ENCODE measurements at places on chromosomes 13 and 19. TPM values are rescaled to one million over a fixed set of nuclear protein-coding genes. Genes with fewer than 3 reads are reported as not detected.
A peak's percentile ranks its signal among the peaks of the same experiment; 100 is the strongest.

Gene PTH2
- not detected for total RNA-seq

Gene KL
- 1.3 TPM for total RNA-seq

Gene KCNJ14
- total RNA-seq = 3.6 TPM

Gene FOSB
- total RNA-seq = 6.4 TPM

Gene ELANE
- total RNA-seq = not detected

Gene FUT1
- total RNA-seq = 26.1 TPM

Gene ATCAY
- total RNA-seq = not detected

Gene SKA3
- total RNA-seq = 37.5 TPM

- no peaks in the 10 kb centered on the region for H3K4me1 ChIP-seq
- H3K4me3 ChIP-seq = no peak overlapping the region
- no peak overlapping the region for H3K27ac ChIP-seq
- DNase-seq = no peak
- no peaks in the 10 kb centered on the region for H3K27me3 ChIP-seq
These were observed 1.7 kb downstream of the CEACAM5 start for GRCh38 chr19:41709951-41710645.

DNA sequence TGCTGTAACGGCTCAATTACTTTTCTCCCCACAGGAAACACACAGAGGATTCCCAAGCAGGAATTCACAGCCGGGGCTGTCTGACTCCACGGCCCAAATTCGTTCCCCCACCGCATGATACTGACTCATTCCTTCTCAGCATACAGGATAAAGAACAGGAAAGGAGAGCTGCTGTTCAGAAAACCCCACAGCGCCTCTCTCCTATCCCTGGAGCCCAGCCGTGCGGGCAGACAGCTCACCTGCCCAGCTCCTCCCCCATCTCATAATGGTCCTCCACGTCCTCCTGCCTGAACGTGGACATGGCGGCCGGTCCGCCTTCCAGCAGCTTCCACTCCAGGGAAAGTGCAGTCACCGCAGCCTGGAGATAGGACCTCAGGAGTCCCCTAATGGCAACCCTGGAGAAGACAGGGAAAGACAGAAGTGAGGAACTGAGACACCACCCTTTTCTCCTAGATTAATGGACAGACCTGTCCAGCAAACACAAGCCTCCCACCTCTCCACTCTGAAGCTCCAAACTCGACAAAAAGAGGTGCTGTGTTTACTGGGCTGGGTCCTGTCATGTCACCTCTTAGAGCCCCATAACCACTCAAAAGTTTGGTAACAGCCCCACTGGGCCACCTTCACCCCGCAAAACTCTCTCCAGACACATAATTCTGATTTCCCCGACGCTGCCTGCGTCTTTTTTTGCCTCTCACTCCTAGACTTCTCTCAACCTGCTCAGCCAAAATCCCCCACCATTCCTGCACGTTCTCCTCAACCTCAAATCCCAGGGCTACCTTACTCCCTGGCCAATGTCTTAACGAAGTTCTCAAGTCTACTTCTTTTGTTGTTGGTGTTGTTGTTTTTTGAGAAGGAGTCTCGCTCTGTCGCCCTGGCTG is 1.2 kb downstream of the DAPK3 start:
- H3K4me3 ChIP-seq = peak overlapping the region; percentile 97
- peaks cover 28% of the 10 kb centered on the region for H3K4me1 ChIP-seq
- H3K36me3 ChIP-seq = peaks cover 1% of the 10 kb centered on the region

DNA sequence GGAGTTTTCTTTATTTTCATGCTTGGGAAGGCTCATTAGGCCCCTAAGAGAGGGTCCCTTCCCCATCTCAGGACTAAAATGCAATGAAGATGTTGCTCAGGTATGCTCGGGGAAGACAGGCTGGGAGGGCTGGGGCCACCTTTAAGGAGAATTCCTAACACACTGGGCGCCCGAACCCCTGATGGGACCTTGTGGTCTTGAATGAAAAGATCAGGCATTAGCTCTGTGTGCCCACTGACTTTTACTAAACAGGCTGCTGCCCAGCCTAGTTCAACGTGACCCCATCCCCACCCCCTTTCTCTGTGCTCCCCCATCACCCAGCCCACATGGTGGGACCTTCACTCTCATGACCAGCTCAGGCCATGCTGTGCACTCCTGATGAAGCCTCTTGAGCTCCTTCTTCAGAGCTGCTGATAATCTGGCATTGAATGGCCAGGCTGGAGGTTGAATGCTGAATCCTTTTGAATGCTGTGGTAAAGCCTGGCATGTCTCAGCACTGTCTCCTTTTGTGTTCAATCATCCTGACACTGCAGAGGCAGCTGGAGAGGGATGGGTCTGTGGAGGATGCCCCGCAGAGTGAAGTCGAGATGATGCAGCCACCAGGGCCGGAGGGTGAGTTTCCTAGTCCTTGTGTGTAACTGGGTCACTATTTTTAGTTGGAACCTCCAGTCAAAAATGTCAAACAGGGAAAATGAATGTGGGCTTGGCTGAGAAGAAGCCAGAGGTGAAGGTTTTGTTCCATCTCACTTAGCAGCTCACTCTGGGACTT is 209.1 kb downstream of the UQCRFS1 start:
- no peak overlapping the region for H3K27ac ChIP-seq
- DNase-seq = no peak
- no peaks in the 10 kb centered on the region for H3K36me3 ChIP-seq
- H3K27me3 ChIP-seq = no peaks in the 10 kb centered on the region

- H3K4me3 ChIP-seq = peak overlapping the region; percentile 62
- no peaks in the 10 kb centered on the region for H3K4me1 ChIP-seq
- no peaks in the 10 kb centered on the region for H3K27me3 ChIP-seq
- peak overlapping the region; percentile 98 for H3K27ac ChIP-seq
These were observed 468 bp downstream of the STX10 start for GRCh38 chr19:13149628-13150186.

DNA sequence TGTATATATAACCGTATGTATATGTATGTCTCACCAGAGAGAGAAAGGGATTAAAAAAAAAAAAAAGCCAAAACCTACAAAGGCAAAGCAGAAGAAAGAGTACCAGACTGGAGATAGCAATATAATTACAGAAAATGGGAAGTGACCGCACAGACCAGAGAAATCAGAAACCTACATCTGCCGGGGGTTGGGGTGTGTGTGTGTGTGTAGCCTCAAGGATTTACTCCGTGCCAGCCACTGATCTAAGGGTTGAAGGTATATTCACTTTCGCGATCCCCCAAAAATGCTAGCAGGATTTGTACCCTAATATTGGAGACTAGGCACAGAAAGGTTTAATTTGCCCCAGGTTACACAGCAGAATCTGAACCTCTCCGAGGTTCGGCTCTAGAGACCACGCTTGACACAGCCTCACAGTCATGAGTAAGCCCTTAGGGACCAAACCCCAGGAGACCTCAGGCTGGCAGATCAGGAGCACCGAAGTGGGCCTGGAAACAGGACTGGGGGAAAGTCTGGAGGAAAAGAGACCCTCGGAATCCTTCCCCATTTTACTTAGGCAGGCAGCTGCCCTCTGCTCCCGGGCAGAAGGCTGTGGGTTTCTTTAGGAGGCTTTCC is 14.8 kb downstream of the ARL11 start:
- no peak for DNase-seq
- H3K4me1 ChIP-seq = no peaks in the 10 kb centered on the region
- no peaks in the 10 kb centered on the region for H3K27me3 ChIP-seq
- H3K4me3 ChIP-seq = no peak overlapping the region

DNA sequence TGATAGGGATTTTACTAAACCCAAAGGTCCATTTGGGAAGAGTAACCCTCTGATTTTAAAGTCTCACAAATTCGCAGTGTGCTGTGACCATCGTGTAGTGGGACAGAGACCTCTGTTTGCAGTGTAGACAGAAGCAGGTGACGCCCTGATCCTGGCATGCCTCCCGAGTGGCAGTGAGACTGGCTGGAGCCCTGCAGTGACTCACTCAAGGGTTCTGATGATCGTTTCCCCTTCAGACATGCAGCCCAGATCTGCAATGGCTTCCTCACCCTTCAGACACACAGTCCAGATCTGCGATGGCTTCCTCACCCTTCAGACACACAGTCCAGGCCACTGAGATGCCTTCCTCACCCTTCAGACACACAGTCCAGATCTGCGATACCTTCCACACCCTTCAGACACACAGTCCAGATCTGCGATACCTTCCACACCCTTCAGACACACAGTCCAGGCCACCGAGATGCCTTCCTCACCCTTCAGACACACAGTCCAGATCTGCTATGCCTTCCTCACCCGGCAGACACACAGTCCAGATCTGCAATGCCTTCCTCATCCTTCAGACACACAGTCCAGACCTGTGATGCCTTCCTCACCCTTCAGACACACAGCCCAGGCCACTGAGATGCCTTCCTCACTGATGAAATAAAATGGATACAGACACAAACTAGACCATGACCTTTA is 125.2 kb downstream of the ATP11A start:
- no peak overlapping the region for H3K4me3 ChIP-seq
- DNase-seq = no peak
- no peak overlapping the region for H3K27ac ChIP-seq
- no peaks in the 10 kb centered on the region for H3K4me1 ChIP-seq

DNA sequence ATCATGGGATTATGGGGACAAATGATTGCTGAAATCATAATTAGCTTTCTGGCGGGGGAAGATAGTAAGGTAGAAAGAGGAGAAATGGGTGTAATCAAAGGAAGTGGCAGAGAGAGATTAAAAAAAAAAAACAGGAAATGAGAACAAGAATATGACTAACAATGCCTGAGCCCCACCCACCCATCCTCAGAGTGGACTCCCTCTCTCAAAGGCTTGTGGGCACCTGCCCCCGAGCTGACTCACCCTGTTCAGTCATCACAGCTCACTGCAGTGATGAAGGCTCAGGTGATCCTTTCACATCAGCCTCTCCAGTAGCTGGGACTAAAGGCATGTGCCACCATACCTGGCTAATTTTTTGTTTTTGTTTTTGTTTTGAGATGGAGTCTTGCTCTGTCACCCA is 26.4 kb upstream of the TPT1 start:
- H3K27me3 ChIP-seq = no peaks in the 10 kb centered on the region
- H3K4me3 ChIP-seq = no peak overlapping the region
- DNase-seq = peak; percentile 31
- H3K27ac ChIP-seq = no peak overlapping the region

DNA sequence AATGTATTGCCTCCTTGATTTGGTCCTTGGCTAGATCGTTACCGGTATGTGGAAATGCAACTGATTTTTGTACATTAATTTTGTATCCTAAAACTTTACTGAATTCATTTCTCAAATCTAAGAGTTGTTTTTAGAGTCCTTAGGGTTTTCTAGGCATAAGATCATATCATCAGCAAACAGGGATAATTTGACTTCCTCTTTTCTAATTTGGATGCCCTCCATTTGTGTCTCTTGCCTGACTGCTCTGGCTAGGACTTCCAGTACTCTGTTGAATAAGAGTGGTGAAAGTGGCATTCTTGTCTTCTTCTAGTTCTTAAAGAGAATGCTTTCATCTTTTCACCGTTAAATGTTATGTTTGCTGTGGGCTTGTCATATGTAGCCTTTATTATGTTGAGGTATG is 12.0 kb upstream of the CYP2A13 start:
- no peaks in the 10 kb centered on the region for H3K27me3 ChIP-seq
- H3K27ac ChIP-seq = no peak overlapping the region
- H3K4me3 ChIP-seq = no peak overlapping the region
- no peak for DNase-seq
- H3K4me1 ChIP-seq = no peaks in the 10 kb centered on the region

DNA sequence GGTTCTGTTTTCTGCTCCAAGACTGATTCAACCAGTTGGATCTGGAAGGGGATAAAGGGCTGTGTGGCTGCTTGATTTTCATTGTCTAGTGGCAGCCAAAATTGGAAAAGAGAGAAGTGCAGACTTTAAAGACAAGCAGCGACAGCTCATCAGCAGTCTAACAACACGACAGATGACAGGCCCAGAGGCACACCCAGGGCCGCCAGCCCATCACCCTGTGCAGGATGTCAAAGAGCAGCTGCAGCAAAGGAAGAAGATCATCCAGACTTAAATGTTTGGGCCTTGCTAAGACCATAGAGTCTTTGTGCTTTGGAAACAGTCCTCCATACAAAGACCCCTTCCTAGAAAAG is 421.0 kb upstream of the KLF12 start:
- no peaks in the 10 kb centered on the region for H3K36me3 ChIP-seq
- H3K27ac ChIP-seq = no peak overlapping the region
- H3K4me1 ChIP-seq = no peaks in the 10 kb centered on the region
- no peak overlapping the region for H3K4me3 ChIP-seq
- H3K27me3 ChIP-seq = no peaks in the 10 kb centered on the region

DNA sequence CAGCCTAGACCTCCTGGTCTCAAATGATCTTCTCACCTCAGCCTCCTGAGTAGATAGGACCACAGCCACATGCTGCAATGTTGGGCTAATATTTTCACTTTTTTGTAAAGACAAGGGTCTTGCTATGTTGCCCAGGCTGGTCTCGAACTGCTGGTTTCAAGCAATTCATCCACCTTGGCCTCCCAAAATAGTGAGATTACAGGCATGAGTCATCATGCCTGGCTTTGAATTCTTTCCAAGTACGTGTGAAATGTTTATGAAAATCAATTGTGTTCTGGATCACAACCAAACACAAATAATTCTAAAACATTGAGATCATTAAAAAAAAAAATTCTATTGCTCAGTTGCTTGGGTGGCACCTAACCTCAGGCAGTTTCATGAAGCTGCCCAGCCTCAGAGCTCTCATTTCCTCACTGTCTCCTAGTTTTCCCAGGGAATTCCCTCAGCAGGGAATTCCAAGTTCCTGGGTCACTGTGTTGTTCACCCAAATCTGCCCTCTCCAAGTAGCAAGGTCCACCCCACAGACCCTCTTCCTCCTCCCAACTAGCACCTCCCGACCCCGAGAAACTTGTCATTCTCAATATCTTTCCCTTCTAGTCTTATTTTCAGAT is 44.8 kb downstream of the ING1 start:
- H3K4me3 ChIP-seq = no peak overlapping the region
- H3K4me1 ChIP-seq = peaks cover 6% of the 10 kb centered on the region
- H3K27me3 ChIP-seq = no peaks in the 10 kb centered on the region
- H3K36me3 ChIP-seq = no peaks in the 10 kb centered on the region

- H3K27ac ChIP-seq = no peak overlapping the region
- H3K36me3 ChIP-seq = no peaks in the 10 kb centered on the region
- no peaks in the 10 kb centered on the region for H3K27me3 ChIP-seq
- no peak overlapping the region for H3K4me3 ChIP-seq
- DNase-seq = no peak
These were observed 1627.0 kb upstream of the PCDH20 start for GRCh38 chr13:63042686-63043085.

DNA sequence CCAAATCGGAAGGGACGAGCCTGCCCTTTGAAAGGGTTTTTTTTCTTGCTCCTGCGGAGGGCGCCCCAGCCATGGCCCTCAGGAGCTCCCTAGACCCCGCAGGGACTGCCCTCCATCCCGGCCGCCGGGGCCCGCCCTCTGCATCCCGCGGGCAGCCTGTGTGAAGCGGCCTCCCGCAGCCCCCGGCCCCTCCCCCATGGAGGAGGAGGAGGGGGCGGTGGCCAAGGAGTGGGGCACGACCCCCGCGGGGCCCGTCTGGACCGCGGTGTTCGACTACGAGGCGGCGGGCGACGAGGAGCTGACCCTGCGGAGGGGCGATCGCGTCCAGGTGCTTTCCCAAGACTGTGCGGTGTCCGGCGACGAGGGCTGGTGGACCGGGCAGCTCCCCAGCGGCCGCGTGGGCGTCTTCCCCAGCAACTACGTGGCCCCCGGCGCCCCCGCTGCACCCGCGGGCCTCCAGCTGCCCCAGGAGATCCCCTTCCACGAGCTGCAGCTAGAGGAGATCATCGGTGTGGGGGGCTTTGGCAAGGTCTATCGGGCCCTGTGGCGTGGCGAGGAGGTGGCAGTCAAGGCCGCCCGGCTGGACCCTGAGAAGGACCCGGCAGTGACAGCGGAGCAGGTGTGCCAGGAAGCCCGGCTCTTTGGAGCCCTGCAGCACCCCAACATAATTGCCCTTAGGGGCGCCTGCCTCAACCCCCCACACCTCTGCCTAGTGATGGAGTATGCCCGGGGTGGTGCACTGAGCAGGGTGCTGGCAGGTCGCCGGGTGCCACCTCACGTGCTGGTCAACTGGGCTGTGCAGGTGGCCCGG is 815 bp downstream of the MAP3K10 start:
- H3K4me1 ChIP-seq = no peaks in the 10 kb centered on the region
- peak overlapping the region; percentile 95 for H3K4me3 ChIP-seq
- no peak for DNase-seq
- no peak overlapping the region for H3K27ac ChIP-seq
- no peaks in the 10 kb centered on the region for H3K36me3 ChIP-seq

All from Caco-2 (cell line).